ENCODE measurements at places on chromosomes 3 and 15.

DNA sequence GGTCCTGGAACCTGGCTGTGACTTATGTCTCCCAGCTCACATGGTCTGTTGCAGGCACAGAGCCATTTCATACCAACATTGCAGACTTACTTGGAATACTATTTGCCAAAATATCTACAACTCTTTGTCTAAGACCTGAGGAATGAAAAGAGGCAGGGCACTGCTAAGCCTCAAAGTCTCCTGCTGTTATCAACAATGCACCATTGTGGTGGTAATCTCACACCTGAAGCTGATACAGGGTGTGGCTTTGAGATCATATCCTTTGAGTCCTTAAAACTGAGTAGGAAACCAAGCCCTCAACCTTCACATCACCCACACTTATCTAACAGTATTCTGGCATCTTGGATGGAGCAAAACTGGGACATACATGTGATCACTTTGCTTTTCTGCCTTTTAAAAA lies 782.0 kb downstream of the EPHA3 start:
- DNase-seq, result no peak

- no peak for DNase-seq
These were observed 58.9 kb upstream of the ZNF280D start for GRCh38 chr15:56792211-56792610.

GRCh38 chr15:33031324-33031821 lies 163.1 kb downstream of the FMN1 start:
- DNase-seq, result peak; percentile 20

DNA sequence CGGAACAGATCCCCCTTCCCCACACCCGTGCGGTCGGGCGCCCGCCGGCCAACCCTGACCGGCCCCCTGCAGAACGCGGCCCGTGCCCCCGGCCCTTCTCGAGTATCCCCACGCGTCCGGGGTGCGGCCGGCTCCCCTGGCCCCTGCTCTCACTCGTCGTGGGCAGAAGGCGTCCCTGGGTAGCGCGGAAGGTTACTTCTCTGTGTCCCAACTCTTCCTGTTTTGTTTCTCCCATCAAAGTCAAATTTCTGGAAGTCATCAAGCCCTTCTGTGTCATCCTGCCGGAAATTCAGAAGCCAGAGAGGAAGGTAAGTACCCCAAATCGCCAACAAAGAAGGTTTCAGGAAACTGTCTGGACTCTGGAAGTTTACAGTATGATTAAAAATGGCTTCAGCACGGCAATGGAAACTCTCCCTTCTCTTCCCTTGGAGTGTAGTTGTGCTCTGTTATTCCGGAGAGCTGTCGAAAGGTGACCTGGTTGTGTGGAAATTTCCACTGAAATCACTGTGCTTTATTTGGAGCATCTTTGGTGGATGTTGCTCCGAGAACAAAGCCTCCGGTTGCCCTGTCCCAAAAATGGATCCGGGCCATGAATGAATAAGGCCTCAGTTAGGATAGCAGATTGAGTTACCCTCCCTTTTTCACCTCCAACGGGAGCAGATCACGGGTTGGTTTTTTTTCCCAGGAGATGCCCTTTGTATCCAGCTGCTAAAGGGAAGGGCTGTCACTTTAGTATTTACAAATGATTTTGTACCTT lies 536 bp downstream of the SEC61A1 start:
- no peak for DNase-seq

DNA sequence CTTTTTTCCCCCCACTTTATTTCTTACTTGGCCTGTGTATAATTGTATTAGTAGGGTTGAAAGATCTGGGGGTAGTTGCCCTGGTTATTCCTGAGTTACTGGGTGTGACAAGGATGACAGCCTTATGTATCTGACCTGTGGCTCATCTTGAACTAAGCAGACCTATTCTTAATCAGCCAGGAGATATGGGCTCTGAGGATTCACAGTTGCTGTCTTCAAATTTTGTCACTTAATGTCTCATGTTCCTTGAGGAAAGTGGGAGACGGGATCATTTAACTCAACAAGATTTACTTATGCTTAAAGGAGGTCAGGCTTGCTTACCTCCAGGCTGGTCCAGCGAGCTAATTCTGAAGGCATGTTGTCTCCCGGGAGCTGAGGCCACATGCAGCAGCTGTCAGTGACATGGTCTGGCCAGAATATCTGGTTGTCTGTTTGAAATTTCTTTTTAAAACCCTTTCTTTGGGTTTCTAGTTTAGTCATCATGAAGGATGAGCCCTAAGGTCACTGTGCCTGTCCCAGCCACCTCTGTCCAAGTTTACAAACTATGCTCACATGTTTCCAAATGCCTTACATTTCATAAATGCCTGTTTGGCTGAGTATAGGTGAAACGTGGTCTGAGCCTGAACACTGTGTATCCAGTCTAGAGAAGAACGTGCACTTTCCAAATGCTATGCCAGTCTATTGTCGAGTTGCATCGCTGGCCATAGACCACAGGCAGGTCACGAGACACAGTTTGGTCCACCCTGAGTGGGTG lies 26.8 kb downstream of the LRTM1 start:
- DNase-seq, result no peak

DNA sequence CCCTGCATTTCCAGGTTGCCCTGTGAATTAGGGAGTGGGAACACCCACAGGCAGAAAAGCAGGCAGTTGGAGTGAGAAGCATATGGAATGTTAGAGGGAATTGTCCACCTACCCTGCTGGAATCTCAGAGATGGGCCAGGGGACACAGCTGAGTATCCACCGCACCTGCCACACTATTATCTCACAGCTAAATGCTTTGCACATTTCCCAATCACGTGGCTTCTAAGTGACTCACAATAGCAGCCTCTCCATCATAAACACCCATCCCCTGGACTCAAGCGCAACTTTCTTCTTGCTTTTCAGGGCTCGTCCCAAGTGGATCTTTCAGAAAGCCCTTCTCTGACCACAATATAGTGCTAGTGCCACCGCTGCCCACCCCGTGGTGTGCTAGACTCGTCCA lies 389.0 kb upstream of the LMCD1 start:
- no peak for DNase-seq

DNA sequence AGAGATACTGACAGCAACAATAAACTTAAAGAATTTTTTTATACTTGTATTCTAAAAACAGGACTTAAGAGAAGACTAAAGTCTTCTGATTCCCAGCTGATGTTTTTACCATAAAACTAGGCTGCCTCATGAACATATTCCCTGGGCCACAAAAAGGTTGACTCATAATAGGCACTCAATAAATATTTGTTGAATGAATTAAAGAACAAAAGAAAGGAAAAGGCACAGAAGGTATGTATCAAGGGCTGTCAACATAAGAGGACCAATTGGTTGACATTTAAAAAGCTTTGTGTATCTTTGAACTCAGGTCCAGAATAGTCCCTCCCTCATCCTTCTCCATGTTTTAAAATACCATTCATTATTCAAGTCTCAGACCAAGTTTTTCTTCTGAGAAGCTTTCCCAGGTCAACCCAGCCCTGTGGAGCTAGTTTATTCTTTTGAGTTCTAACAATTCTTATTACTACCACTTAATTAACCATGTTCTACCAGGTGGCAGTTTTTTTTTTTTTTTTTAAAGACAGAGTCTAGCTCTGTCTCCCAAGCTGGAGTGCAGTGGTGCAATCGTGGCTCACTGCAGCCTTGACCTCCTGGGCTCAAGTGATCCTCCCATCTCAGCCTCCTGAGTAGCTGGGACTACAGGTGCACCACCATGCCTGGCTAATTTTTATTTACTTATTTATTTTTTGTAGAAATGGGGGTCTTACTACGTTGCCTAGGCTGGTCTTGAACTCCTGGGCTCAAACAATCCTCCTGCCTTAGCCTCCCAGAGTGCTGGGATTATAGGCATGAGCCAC lies 17.5 kb upstream of the ARHGEF3 start:
- no peak for DNase-seq

DNA sequence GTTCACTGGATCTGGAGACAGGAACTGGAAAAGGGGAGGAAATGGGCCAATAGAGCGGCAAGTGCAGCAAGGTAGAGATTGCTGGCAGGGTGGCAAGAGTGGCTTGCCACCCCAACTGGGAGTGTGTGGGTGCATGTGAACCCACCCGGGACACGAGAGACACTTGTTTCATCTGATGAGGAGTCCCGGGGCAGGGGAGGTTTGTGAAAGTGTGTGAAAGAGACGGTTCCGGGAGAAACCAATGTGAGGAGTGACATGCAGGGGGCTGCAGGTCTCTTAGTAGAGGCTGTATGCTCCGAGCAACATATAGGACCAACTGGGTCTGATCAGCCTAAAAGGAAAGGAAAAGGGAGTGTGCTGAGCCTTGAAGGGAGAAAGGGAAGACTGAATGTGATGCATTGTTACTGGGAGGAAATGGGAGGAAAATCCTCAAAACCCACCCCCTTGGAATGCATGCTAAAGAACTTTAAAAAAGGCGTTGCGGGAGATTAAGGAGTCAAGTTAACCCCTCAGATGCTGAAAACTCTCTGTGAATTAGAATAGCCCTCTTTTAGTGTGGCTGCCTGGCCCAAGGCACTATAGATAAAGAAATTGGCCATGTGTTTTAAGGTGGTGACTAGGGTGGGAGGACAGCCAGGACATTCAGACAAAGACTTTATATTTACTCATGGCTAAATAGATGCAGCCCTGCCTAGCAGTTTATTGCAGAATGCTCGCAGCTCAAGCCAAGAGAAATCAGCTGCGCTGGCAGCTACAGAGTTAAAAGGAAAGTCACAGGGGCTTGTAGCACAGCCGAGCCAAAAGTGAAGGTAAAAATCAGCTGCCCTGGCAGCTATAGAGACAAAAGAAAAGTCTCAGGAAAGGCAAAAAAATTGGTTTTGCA lies 9.1 kb upstream of the SLC9C1 start:
- no peak for DNase-seq

GRCh38 chr3:56758539-56758981 lies 43.2 kb downstream of the ARHGEF3 start:
- DNase-seq, result no peak

DNA sequence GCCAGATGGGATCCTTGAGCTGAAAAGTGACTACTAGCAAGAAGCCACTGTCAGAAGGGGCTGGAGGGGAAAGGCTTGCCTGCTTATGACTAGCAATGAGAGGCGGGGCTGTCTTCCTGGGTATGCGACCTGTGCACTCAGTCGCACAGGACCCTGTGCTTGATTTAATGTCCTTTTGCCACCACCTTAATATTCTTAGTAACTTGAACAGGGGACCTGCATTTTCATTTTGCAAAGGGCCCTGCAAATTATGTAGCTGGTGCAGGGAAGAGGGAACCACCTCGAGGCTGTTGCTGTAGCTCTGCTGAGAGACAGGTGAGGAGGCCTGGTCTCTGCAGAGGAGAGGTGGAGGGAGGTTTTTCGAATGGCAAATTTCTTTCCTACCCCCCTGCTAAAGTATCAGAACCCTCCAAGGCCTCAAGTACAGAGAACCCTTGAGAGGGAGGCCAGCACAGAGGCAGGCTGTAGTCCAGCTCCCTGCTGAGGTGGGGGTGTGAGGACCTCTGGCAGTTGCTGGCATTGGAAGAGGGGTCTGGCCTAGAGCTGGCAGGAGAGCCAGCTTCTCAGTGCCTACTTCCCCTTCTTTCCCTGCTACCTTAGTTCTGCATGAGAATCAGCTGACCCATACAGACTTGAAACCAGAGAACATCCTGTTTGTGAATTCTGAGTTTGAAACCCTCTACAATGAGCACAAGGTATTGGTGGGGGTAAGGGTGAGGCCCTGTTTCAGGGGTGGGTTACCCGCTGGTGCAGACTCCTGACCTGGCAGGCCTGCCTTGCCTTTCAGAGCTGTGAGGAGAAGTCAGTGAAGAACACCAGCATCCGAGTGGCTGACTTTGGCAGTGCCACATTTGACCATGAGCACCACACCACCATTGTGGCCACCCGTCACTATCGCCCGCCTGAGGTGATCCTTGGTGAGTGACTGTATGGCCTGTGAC lies 11.4 kb downstream of the CLK3 start:
- peak; percentile 64 for DNase-seq

GRCh38 chr3:126483321-126483761 lies 7.7 kb upstream of the ZXDC start:
- DNase-seq, result no peak

DNA sequence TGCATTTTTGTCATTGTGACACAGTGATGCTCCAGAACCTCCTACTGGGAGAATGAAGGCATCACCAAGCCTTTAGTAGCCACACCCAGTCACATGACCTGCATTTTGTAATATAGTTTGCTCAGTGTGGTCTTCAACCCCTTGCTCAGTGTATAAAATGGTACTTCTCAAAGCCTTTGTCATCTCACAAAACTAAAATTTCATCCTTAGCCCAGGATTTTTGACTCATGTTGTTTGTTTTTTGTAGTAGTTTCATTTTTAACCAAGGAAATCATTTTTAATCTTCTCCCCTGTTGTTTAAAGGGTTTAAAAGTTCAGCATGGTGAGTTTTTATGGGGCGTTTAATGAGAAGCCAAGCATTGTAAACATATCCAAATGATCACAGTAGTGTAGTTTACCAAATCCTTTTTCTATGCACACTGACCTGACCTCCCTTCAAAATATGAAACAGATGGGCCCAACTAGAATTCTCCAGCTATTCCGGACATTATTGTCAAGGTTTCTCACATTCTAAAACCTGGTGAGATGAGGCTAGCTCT lies 123.5 kb upstream of the IL12A start:
- DNase-seq, result no peak

DNA sequence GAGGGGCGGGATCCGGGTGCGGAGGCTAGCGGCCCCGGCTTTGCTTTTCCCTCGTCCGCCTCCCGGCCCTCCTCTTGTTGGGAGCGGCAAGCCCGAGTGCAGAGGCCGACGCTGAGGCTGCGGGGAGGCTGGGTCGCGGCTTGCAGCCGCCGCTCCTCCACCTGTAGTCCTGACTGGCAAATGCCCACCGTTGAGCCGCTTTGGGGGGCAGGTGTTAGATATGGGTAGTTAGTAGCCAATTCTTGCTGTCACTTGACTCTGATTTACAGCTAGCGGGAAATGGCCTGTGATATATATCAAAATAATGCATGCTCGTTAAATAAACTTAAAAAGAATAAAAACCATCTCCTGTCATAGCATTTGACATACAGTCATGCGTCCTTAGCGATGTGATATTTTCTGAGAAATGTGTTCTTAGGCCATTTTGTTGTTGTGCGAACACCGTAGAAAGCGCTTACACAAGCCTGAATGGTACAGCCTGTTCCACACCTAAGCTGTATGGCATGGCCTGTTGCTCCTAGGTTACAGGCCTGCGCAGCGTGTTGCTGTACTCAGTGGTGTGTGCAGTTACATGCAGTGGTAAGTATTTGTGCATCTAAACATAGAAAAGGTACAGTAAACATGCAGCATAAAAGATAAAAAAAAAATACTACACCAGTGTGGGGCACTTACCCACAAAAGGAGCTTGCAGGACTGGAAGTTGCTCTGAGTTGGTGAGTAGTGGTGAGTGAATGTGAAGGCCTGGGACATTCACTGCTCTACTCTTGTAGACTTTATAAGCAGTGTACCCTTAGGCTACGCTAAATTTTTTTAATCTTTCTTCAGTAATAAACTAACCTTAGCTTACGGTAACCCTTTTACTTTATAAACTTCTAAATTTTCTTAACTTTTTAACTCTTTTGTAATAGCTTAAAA lies 873 bp downstream of the CAPN7 start:
- peak; percentile 47 for DNase-seq

GRCh38 chr3:118949113-118949760 lies 85.4 kb downstream of the IGSF11 start:
- no peak for DNase-seq

DNA sequence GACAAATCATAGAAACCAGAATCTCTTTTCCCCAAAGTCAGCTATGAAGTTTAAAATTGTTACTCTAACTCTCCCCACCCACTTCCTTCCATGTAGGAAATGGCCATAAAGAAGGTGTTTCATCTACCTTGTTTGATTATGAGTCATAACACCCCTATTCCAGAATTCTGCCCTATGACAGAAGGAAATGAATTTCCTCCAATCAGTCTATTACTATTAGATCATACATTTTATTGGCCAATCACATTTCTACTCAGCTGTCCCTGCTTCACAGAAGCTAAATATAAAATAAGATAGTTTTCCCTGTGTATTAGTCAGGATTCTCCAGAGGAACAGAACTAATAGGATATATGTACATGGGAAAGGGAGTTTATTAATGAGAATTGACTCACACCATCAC lies 102.1 kb downstream of the TGFBR2 start:
- no peak for DNase-seq
